ENCODE measurements at places on chromosomes 2 and 18.
A peak's percentile ranks its signal among the peaks of the same experiment; 100 is the strongest.

- DNase-seq, result no peak
Observed at GRCh38 chr18:48727681-48728080, 188.8 kb downstream of the CTIF start.

- DNase-seq, result no peak
Observed at GRCh38 chr18:76592981-76593381, 97.9 kb upstream of the ZNF516 start.

- DNase-seq, result no peak
Observed at GRCh38 chr18:6816154-6816553, 86.6 kb downstream of the ARHGAP28 start.

DNA sequence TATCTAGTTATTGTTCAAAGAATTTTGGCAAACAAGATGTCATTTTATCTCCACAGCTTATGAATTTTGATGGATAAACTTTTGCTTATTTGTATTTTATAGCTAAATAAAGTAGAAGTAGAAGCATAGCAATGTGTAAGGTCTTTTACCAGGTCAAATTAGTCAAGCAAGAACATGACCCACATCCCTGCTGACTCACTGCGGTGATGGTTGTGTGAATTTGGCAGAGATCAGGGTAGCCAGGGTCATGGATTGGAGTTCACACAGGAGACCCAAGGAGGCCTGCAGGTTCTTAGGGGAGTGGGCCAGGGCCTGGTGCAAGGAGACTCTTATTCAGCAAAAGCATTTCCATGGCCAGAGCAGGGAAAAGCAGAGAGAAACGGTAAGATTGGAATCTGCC lies 18.7 kb downstream of the SP140 start:
- DNase-seq, result no peak

GRCh38 chr2:31319406-31320175 lies 85.6 kb downstream of the EHD3 start:
- peak; percentile 12 for DNase-seq

GRCh38 chr2:129605646-129606045 lies 373.8 kb upstream of the RAB6C start:
- DNase-seq, result no peak

DNA sequence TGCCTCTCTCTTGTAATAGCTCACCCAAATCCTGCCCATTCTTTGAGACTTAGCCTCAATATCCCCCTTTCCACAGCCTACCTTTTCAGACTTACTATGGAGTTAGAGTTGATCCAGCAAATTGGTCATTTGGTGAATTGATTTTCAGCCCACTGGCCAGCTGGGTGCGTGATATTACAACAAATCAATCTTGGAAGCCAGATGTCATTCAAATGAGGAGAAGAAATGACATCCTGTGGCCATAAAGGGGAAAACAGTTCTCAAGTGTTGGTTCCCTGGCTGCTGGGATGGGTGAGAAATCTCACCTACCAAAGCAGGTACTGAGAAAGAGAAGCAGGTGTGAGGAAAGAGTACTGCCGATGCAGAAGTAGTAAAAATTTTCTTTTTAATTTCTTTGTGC lies 36.7 kb upstream of the FOXI3 start:
- DNase-seq, result no peak

DNA sequence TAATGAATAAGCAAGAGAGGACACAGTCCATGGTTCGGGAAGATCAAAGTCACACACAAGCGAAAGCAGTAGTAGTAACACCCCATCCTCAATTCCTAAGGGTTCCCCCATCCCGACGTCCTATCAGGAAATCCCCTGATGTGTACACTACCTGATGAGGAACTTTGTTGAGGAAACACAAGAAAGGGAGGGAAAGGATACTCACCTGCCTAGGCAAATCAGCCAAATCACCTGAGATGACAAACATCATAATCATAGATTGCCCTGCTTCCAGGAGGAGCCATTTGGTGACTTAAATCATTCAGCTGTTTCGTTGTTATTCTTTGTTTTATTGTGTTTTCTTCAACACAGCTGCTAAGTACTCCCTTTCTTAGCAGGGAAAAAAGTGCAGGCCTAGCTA lies 55.5 kb upstream of the SPOPL start:
- DNase-seq, result no peak

DNA sequence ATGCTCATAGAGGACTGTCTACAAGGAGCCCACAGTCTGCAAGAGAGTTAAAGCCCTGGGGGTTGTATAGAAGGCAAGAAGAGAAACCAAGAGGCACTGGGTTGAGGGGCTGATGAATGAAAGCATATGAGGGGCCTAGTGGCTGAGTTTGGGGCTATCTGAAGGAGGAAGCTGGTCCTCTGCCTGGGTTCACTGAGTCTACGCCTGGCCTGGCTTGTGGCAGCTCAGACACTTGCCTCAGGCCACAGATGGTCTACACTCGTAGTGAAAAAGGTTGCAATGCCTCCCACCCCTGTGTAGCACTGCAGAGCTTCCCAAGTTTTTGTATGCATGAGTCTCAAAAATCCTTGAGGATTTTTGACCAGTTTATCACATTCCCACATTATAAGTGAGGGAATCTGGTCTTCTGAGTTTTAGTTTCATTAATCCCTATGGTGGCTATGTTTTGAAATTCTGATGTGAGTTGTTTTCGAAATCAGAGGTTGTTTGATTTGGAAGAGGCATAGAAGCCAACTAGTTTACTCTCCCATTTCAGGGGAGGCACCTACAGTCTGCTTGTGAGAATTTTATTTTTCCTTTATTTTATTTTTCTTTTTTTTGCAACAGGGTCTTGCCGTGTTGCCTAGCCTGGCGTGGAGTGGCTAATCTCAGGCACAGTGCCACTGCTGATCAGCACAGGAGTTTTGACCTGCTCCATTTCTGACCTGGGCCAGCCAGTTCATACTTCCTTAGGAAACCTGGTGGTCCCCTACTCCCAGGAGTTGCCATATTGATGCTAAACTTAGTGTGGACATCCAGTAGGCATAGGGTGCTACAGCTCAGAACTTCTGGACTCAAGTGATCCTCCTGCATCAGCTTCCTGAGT lies 10.0 kb downstream of the MYCN start:
- no peak for DNase-seq

GRCh38 chr2:54685263-54685775 lies 38.1 kb upstream of the EML6 start:
- DNase-seq, result no peak

DNA sequence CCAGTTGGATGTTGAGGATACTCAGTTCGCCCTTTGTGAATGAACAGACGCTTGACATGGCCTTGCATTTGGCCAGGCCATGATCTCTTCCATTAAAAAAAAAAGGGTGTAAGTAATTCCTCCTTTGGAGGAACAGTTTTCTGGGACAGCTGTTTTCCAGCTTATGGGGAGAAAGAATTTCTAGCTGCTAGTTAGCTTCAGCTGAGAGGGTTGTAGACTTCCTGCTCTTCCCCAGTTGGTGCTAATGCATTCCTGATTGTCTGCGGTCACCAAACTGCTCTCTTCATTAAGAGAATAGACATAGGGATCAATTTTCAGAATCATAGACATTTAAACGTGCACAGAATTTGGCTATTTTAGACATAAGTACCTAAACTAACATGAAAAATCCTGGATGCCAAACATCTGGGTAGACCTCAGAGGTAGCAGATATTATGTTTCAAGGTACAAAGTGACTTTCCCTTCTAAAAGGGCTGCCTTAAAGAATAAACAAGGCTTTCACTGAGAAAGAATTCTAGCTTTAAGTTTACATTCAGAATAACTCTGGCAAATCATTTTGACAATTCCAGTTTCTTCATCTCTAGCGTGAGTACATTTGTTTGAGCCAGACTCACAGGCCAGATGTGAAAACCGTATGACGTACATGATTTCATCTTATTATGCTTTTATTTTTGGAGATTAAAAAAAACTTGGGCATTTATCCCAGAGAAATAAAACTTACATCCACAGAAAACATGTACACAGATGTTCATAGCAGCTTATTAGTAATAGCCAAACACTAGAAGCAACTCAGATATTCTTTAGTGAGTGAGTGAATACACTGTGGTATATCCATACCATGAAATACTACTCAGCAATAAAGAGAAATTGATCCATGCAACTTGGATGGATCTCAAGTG lies 71.2 kb downstream of the MAIP1 start:
- no peak for DNase-seq

- DNase-seq, result no peak
Observed at GRCh38 chr2:17515652-17516051, 2.6 kb downstream of the RAD51AP2 start.

DNA sequence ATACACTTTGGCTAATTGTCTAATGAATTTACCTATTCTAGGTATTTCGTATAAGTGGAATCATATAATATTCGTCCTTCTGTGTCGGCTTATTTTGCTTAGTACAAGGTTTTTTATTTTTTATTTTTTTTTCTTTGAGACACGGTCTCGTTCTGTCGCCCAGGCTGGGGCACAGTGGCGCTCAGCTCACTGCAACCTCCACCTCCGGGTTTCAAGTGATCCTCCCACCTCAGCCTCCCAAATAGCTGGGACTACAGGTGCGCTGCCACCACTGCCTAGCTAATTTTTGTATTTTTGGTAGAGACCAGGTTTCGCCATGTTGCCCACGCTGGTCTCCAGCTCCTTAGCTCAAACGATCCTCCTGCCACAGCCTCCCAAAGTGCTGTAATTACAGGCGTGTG lies 38.2 kb downstream of the PCBP1 start:
- no peak for DNase-seq

DNA sequence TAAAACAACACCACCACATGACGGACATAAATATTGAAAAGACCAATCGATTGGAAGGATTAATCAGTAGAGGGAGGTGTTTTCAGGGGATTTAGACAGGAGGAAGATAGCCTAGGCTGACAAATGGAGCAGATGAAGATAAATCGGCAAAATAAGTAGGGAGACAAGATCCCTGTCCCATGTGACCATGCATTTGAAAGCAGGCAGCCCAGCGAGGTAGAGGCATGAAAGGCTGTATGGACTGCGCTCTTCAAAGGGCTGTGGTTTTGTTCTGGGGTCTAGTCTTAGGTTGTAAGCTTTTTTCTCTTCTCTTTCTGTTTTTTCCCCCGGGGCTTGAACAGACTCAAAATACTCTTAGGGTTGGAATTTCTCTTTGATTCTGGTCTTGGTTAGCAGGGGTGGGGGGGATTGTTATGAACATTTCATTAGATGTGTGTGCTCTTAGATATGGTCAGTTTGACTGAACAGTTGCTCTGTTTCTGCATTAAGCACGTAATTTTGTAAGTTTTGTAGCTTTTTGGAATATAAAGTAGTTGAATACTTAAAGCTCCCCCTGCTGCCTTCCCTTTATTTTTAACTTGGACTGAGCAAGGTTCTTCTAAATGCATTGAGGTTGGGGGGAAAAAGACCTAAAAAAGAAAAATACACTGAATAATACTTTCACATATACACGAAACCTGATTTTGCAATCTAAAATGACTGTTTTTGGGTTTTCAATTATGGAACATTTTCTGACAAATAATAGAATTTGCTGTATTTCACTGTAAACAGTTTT lies 32.2 kb downstream of the ZNF532 start:
- DNase-seq, result no peak

DNA sequence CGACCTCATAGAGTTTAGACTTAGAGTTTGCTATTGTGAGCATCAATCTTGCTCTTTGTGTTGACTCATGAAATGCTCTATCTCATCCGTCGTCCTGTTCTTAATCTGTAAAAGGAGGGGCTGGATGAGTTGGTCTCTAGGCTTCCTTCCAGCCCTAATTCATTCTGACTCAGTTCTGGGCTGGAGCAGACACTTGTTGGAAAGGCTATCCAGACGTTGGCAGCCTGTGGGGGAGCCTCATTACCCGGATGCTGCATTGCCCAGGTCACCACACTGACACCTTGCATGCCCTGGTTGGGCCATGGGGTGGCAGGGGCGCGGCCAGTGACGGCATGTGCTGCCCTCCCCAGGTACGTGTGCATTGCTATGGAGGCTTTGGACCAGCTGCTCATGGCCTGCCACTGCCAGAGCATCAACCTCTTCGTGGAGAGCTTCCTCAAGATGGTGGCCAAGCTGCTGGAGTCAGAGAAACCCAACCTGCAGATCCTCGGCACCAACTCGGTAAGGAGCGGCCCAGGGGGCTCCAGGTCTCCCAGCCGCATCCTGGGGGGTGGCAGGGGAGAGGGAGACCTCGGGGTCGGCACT lies 61.5 kb downstream of the EFR3B start:
- no peak for DNase-seq

DNA sequence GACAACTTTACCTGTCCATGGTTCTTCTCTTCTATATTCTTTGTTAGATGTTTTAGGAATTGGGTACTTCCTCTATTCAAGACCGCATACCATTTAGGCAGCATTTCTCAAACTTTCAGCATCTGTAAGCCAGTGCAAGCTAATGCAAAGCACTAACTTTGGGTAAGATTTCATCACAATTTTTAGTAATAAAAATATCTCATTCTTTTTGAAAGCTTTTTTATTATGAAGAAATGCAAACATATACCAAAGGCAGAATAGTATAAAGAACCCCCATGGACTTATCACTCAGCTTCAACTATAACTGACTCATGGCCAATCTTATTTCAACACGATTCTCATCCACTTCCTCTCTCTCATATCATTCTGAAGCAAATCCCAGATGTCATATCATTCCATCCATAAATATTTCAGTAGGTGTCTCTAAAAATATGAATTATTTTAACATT lies 32.9 kb downstream of the INO80C start:
- DNase-seq, result no peak

- DNase-seq, result no peak
Observed at GRCh38 chr2:165582863-165583506, 113.5 kb downstream of the CSRNP3 start.

- DNase-seq, result no peak
Observed at GRCh38 chr2:206850369-206850768, 85.0 kb downstream of the FASTKD2 start.

DNA sequence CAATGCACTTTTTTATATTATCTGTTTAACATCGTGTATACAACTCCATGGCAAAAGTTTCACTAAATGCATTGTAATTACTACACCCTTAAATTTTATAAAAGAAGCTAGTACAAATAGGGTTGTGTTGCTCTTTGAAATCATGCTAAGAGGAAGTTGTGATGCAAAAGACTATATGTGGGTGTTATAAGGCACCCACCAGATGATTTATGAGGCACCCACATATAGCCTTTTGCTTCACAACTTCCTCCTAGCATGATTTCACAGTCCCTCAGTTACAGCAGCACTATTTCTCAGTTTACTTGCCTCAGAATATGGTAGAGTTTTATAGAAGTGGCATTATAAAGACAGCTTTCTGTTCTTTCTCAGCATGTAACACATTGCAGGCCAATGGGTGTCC lies 277.3 kb upstream of the DOK6 start:
- no peak for DNase-seq

DNA sequence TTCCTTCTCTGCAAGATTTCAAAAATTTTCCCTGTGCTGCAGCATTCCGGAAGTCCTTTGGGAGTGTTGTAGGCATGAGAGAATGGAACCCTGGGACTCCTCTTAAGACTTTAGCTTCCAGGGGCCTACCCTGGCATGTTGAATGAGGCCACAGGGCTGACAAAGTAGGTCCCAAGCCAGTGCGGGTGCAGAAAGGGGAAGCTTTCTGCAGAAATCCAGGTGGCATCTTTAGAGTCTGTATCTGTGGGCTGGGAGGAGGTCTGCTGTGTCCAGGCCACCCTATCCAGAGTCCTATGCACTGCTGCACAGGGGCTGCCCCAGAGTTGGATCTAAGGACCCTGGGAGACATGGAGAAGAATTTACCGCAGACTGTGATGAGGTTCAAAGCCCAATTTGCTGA lies 1.9 kb upstream of the SIX2 start:
- DNase-seq, result no peak

GRCh38 chr2:17969661-17970060 lies 91.2 kb downstream of the KCNS3 start:
- DNase-seq, result no peak
